Activated T-helper 2 cell treated with anti-CD3 and anti-CD28 coated beads, Interferon-gamma antibody, Interleukin-2, Interleukin-4, amounts not matched to agents 10 μg/mL and 5 μg/mL and 100 μg/mL, durations not matched to agents 14 hours and 24 hours and 36 hours (primary cell): ENCODE measurements at places on chromosomes 2 and 18. TPM values are rescaled to one million over a fixed set of nuclear protein-coding genes. Genes with fewer than 3 reads are reported as not detected.

The CDC42EP3 gene
- 8.6 and 9.8 TPM in 2 replicates for total RNA-seq

The ST6GAL2 gene
- not detected in 2 replicates for total RNA-seq

The DSG4 gene
- total RNA-seq: not detected in 2 replicates

The BUB1 gene
- 68.4 and 74.4 TPM in 2 replicates for total RNA-seq

The LYG2 gene
- total RNA-seq: not detected in 2 replicates

The GPR35 gene
- total RNA-seq: 24.9 and 27.4 TPM in 2 replicates

The GAL3ST2 gene
- total RNA-seq: 1.3 and 1.9 TPM in 2 replicates

The EVX2 gene
- total RNA-seq: not detected in 2 replicates

The TDRD15 gene
- total RNA-seq: not detected in 2 replicates

The IL37 gene
- not detected in 2 replicates for total RNA-seq

The DHRS9 gene
- total RNA-seq: 3.3 and 3.6 TPM in 2 replicates

The TEX44 gene
- total RNA-seq: not detected in 2 replicates

The MATN3 gene
- not detected in 2 replicates for total RNA-seq

The AQP12A gene
- total RNA-seq: not detected in 2 replicates

DNA sequence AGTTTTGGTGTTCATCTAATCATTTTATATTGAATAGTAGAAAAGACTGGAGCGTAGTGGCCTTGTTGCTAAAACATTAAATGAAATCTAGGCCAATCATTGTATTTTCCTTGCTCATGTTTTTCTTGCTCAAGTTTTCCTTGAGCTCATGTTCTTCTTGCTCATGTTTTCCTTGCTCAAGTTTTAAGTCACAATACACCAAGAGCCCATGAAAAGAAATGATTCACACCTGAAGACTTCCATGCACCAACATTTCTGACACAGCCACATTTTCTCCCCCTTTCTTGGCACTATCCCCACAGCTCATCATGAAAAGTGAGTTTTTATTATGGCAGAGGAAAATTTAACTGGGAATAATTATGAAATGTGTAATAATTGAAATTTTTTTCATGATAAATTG, 92.0 kb downstream of the LRP1B start:
- DNase-seq: no peak
- H3K27ac ChIP-seq: no peak overlapping the region
- H3K4me3 ChIP-seq: no peak overlapping the region
- H3K27me3 ChIP-seq: no peaks in the 10 kb centered on the region
- no peaks in the 10 kb centered on the region for H3K4me1 ChIP-seq
- H3K36me3 ChIP-seq: no peaks in the 10 kb centered on the region

DNA sequence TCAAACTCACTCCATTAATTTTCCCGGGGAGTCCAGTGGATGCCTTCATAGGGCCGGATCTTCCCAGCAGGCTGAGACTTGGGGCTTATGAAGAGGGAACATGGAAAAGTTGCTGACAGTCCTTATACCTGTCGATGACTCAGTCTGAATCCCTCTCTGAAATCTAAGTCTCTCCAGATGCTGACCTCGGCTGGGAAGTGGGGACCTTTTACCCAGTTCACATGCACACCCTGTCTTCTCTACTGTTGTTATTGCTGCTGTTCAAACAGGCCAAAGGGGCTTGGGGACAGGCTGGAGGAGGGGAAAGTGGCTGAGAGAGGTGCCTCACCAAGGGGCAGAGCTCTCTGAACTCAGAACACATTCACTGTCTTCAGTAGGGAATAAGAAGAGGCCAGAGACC, 4.1 kb upstream of the TNP1 start:
- H3K4me3 ChIP-seq: no peak overlapping the region
- H3K27ac ChIP-seq: no peak overlapping the region
- H3K27me3 ChIP-seq: no peaks in the 10 kb centered on the region
- H3K4me1 ChIP-seq: peaks cover 35% of the 10 kb centered on the region
- DNase-seq: no peak
- no peaks in the 10 kb centered on the region for H3K36me3 ChIP-seq

DNA sequence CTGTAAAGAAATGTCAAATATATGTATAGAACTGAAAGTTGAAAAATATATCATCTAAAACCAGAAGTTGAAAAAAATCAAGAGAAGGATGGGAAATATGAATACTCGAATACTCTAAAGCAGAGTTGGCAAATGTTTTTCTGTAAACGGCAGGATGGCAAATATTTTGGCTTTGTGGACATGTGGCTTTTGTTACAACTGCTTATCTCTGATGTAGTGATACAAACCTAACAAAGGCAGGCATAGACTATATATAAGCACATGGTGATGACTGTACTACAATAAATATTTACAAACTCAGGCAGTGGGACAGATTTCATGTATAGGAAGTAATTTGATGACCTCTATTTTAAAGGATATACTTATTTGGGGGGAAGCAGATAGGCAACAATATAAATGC, 224.6 kb upstream of the LRRTM4 start:
- no peak overlapping the region for H3K27ac ChIP-seq
- no peaks in the 10 kb centered on the region for H3K36me3 ChIP-seq
- H3K4me1 ChIP-seq: no peaks in the 10 kb centered on the region
- DNase-seq: no peak
- H3K4me3 ChIP-seq: no peak overlapping the region

GRCh38 chr2:10255189-10256030, 47.3 kb upstream of the HPCAL1 start:
- H3K4me1 ChIP-seq: peaks cover 2% of the 10 kb centered on the region
- peaks cover 10% of the 10 kb centered on the region for H3K27me3 ChIP-seq
- H3K36me3 ChIP-seq: no peaks in the 10 kb centered on the region
- no peak for DNase-seq

DNA sequence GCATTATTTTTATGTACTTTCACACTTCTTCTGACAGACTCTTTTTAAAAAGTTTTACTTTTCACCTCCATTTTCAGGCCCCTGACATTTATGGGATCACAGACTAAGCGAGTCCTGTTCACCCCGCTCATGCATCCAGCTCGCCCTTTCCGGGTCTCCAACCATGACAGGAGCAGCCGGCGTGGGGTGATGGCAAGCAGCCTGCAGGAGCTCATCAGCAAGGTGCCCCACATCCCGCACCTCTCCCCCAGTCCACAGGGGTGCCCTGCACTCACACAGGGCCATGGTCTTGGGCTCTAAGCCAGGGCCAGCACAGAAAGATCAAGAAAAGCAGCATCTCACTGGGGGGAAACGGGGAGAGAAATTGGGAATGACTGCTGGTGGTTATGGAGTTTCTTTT, 8.6 kb downstream of the CIDEA start:
- H3K4me1 ChIP-seq: no peaks in the 10 kb centered on the region
- peaks cover 33% of the 10 kb centered on the region for H3K27me3 ChIP-seq
- no peak for DNase-seq
- H3K27ac ChIP-seq: no peak overlapping the region
- no peak overlapping the region for H3K4me3 ChIP-seq
- H3K36me3 ChIP-seq: no peaks in the 10 kb centered on the region

- H3K4me3 ChIP-seq: no peak overlapping the region
- no peak for DNase-seq
- H3K27ac ChIP-seq: no peak overlapping the region
Measured at GRCh38 chr2:156589381-156590079, 153.4 kb downstream of the GPD2 start.

DNA sequence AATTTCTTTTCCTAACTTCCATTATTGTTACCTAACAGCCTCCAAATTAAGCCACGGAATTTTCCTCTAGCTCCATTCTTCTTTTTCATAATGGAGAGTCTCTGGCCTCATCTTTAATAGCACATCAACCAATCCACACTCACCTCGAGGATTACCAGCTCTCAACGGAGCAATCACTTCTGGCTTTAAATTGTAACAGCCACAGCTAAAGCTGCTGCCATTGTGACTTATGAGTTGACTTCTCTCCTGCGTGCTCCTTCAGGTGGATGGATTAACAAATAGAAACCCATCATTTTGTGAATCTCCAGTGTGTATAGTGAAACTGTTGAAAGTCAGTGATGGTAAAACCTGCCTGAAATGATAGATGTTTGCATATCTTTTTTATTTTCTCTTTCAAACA, 24.9 kb upstream of the SLC5A7 start:
- no peaks in the 10 kb centered on the region for H3K27me3 ChIP-seq
- H3K27ac ChIP-seq: no peak overlapping the region
- H3K36me3 ChIP-seq: no peaks in the 10 kb centered on the region

- no peak for DNase-seq
- no peak overlapping the region for H3K4me3 ChIP-seq
- peaks cover 5% of the 10 kb centered on the region for H3K36me3 ChIP-seq
- H3K27ac ChIP-seq: no peak overlapping the region
- H3K27me3 ChIP-seq: no peaks in the 10 kb centered on the region
- H3K4me1 ChIP-seq: peaks cover 32% of the 10 kb centered on the region
Measured at GRCh38 chr2:101782427-101782792, 84.9 kb downstream of the MAP4K4 start.

DNA sequence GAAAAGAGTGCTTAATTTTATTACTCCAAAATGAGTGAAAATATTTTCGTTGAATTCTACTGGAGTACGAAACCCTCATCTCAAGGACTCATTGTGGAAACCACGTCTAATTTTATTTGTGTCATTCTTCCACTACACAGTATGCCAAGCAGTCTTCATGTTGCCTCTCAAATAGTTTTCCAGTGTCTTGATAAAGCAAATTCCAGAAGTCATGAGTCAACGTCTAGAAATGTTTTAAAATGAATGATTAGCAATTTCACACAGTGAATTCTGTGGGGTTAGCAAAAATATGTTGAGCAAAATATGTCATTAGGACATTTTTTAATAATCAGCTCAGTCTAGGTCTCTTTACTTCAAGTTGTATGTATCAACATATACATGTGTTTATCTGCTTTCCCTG, 865.5 kb downstream of the DSC3 start:
- DNase-seq: no peak
- no peaks in the 10 kb centered on the region for H3K27me3 ChIP-seq
- no peak overlapping the region for H3K4me3 ChIP-seq
- no peak overlapping the region for H3K27ac ChIP-seq

GRCh38 chr2:219247678-219248642, 2.7 kb downstream of the STK16 start:
- H3K27me3 ChIP-seq: no peaks in the 10 kb centered on the region
- peak overlapping the region; percentile 96 for H3K4me3 ChIP-seq
- peak; percentile 50 for DNase-seq
- peak overlapping the region; percentile 82 for H3K27ac ChIP-seq

DNA sequence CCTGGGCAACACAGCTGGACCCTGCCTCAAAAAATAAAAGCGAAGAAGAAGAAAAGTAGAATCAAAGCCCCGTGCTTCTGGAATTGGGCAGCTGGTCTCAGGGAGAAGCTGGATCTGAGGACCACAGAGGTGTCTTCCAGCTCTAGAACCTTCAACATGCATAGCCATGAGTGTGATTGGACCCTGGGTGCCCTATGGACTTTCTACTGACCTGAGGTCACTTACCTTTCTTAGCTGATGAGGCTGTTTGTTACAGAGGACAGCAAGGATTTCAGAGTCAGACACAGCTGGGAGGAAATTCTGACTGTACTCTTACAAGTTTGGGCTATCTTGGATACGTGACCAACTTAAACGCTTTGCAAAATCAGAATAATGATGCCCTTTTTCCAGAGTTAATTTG, 82.4 kb upstream of the GATA6 start:
- no peak overlapping the region for H3K4me3 ChIP-seq
- no peaks in the 10 kb centered on the region for H3K27me3 ChIP-seq
- H3K27ac ChIP-seq: no peak overlapping the region
- H3K36me3 ChIP-seq: no peaks in the 10 kb centered on the region

DNA sequence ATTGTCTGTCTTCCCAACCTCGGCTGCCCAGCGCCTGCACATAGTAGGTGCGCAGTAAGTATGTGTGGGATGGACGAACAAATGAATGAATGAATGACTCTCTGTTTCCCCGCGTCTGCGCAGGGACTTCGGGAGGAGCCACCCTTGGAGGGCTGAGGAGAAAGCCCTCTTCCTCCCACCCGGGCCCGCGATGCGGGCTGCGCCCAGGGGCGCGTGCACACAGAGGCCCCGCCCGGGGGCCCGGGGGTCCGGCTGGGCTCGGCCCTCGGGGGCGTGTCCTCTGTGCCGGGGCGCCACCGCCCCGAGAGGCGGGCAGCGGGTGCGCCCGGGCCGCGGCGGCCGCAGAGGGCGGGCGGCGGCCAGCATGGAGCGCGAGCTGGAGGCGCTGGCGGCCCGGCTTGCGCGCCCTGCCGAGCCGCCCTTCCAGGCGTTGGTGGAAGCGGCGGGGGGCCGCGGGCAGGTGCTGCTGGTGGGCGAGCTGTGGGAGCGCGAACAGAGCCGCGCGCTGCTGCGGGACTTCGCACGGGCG, at the start of gene C2orf72:
TSS of gene C2orf72 (plus strand) at position 322 of the 529 bp plus-strand sequence. CDS start at position 365, 43 bp downstream.
- no peak within 1 kb of the TSS for H3K27ac ChIP-seq
- no peaks in the 10 kb centered on the region for H3K4me1 ChIP-seq
- peaks cover 71% of the 10 kb centered on the region for H3K27me3 ChIP-seq
- H3K36me3 ChIP-seq: no peaks in the 10 kb centered on the region

- H3K27me3 ChIP-seq: peaks cover 9% of the 10 kb centered on the region
- DNase-seq: peak; percentile 10
- H3K4me1 ChIP-seq: no peaks in the 10 kb centered on the region
- H3K27ac ChIP-seq: no peak overlapping the region
- H3K36me3 ChIP-seq: no peaks in the 10 kb centered on the region
Measured at GRCh38 chr18:51621113-51621863, 423.8 kb upstream of the MEX3C start.

DNA sequence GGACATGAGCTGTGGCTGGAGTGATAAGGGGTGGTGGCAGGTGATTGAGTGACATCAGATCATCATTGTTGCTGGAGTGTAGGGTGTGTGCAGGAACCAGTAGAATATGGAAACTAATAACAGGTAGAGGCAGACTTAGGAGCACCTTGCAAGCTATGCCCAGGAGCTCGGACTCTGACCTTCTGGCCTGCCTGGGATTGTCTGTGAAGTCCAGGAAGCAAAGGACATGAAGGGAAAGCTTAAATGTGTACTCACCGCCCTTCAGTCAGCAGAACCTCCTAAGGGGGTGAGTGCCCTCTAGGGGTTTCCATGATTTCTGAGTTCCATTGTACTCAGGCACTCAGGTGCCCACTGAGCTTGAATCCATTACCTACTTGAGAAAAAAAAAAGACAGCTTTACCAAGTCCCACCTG, 104.2 kb downstream of the CRIM1 start:
- no peaks in the 10 kb centered on the region for H3K36me3 ChIP-seq
- no peak overlapping the region for H3K4me3 ChIP-seq
- peaks cover 1% of the 10 kb centered on the region for H3K4me1 ChIP-seq

- H3K36me3 ChIP-seq: no peaks in the 10 kb centered on the region
- no peak for DNase-seq
- no peak overlapping the region for H3K27ac ChIP-seq
- H3K4me3 ChIP-seq: no peak overlapping the region
- H3K27me3 ChIP-seq: no peaks in the 10 kb centered on the region
Measured at GRCh38 chr2:69454976-69455375, 17.7 kb upstream of the NFU1 start.

GRCh38 chr2:135641156-135642068, 100.2 kb upstream of the UBXN4 start:
- H3K36me3 ChIP-seq: peaks cover 44% of the 10 kb centered on the region
- H3K27ac ChIP-seq: no peak overlapping the region
- no peak overlapping the region for H3K4me3 ChIP-seq
- H3K4me1 ChIP-seq: peaks cover 12% of the 10 kb centered on the region
- H3K27me3 ChIP-seq: no peaks in the 10 kb centered on the region

- peaks cover 2% of the 10 kb centered on the region for H3K27me3 ChIP-seq
- H3K27ac ChIP-seq: no peak overlapping the region
- H3K4me1 ChIP-seq: no peaks in the 10 kb centered on the region
- no peak for DNase-seq
Measured at GRCh38 chr2:65326276-65326675, 98.6 kb downstream of the ACTR2 start.

GRCh38 chr18:41058351-41059125, 896.5 kb upstream of the PIK3C3 start:
- H3K27ac ChIP-seq: no peak overlapping the region
- DNase-seq: no peak
- H3K27me3 ChIP-seq: no peaks in the 10 kb centered on the region
- H3K36me3 ChIP-seq: no peaks in the 10 kb centered on the region
- H3K4me1 ChIP-seq: no peaks in the 10 kb centered on the region
- H3K4me3 ChIP-seq: no peak overlapping the region

- H3K27me3 ChIP-seq: no peaks in the 10 kb centered on the region
- H3K4me1 ChIP-seq: no peaks in the 10 kb centered on the region
- no peak overlapping the region for H3K4me3 ChIP-seq
- no peak overlapping the region for H3K27ac ChIP-seq
- DNase-seq: no peak
Measured at GRCh38 chr2:79370976-79371538, 141.8 kb upstream of the CTNNA2 start.
